ENCODE measurements at places on chromosomes 16 and 17.
A peak's percentile ranks its signal among the peaks of the same experiment; 100 is the strongest.

DNA sequence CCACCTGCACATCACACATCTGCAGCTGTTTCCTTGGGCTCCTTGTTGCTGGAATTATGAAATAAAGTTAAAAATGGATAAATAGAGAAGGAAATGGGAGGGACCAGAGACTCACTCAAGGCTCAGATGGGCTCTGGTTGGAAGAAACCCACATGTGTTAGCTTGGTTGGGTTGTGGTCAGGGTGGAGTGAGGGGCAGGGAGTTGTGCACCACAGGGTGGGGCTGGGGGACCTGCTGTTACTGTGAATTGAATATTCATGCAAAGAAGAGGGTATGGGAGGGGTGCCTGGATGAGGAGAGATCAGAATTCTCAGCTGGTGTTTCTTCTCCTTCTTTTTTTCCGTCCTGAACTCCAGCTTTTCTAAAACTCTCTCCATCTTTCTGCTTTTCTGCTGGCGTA, 320.7 kb downstream of the MAP2K4 start:
- DNase-seq = no peak

GRCh38 chr16:50861451-50861850, 119.6 kb downstream of the CYLD start:
- no peak for DNase-seq

- no peak for DNase-seq
Observed at GRCh38 chr17:27776882-27777624, 23.3 kb downstream of the NOS2 start.

DNA sequence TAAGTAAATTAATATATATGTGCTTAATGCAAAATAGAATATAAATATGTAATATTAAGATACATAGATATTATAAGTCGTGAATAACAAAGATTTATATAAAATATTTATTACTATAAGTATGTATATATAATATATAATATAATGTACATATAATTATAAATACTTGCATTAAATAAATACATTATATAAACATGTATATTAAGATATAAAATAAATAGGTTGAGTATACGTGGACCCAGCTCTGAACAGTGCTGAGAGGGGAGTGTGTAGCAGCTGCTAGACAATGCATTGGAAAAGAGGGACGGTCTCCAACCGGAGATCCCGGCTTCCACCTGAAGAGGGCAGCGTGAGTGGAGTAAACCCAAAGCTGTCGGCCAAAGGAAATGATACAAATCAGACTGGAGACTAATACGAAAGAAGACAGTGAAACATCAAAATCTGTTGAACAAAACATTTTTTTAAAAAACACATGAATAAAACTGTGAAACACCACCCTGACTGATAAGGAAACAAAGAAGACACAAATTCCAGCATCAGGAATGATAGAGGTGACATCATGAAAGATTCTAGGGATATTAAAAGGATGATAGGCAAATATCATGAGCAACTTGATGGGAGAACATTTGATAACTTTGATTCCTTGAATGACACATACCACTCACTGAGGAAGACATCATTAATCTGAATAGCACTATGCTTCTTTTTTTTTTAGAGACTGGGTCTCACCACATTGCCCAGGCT, 125.4 kb upstream of the CHMP6 start:
- DNase-seq = peak; percentile 47

DNA sequence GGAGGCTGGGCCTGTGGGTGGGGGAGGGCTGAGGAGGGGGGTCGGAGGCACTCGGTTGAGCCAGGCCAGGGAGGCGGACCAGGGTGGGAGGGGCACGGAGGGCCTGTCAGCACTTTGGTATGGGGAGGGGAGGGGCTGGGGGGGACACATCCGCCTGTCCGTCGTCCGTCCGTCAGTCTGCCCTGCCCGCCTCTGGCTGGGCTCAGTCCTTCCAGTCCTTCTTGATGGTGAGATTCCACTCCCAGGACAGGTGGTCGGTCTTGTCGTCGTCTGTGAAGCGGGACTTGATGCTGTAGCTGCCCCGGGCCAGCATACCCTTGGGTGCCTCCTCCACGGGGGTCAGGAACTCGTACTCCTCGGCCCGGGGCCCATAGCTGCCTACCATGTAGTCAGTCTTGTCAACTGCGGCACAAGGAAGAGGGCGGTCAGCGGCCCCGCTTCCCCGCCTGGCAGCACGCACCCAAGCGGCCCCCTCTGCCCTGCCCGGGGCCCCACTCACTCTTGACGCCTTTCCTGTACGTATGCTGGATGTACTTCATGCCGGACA, 2.4 kb downstream of the ARHGDIA start:
- peak; percentile 39 for DNase-seq

DNA sequence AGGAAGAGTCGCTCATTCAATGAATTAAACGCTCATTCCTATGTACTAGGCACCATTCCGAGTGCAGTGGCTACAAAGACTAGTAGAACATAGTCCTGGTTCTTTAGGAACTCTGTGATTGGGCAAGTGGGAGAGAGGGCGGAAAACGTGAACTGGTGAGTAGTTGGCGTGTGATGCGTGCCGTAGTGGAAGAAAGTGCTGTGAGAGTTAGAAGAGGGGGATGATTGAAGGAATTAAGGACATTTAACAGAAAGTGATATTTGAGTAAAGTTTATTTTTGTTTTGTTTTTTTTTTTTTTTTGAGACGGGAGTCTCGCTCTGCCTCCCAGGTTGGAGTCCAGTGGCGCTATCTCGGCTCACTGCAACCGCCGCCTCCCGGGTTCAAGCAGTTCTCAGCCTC, 7.9 kb upstream of the SLFN14 start:
- no peak for DNase-seq

DNA sequence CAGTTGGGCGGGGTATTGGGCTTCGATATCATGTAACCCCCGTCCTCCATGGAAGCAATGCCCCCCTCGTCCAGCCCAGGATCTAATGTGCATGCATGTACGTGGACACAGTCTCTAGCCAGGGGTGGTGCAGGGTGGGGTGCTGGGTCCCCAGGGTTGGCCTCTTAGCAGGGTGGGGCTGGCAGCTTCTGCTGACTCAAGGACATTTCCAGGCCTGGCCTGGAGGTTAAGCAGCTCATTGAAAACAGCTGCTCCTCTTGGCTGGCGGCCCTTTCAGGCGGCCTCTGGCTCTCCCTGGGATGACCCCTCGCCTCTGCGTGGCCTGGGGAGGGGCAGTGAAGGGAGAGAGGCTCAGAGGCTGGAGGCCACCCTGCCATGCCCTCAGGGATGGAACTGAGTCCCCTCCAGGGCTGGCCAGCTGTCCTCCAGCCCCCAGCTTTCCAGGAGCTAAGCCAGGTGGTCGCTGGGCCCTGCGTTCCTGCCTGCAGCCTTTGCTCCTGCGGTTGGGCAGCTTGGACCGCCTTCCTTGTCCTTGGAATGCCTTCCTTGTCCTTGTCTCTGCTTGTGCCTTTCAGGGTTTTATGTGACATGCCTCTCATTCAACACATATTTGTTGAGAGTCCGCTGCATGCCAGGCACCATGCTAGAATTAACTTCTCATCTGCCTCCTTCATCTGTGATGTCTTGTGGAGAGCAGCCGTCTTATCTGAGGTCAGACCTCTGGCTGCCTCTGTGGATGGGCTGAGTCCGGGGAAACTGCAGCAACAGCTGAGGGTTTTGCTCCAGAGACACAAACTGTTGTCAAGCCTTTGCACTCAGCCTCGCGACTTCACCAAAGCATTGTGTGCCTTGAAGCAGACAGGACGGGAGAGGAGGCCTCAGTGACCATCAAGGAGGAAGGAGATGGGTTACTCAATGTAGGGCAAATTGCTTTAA, 26.6 kb downstream of the MRC2 start:
- peak; percentile 72 for DNase-seq

GRCh38 chr17:45313996-45314740, 2.7 kb downstream of the MAP3K14 start:
- no peak for DNase-seq

DNA sequence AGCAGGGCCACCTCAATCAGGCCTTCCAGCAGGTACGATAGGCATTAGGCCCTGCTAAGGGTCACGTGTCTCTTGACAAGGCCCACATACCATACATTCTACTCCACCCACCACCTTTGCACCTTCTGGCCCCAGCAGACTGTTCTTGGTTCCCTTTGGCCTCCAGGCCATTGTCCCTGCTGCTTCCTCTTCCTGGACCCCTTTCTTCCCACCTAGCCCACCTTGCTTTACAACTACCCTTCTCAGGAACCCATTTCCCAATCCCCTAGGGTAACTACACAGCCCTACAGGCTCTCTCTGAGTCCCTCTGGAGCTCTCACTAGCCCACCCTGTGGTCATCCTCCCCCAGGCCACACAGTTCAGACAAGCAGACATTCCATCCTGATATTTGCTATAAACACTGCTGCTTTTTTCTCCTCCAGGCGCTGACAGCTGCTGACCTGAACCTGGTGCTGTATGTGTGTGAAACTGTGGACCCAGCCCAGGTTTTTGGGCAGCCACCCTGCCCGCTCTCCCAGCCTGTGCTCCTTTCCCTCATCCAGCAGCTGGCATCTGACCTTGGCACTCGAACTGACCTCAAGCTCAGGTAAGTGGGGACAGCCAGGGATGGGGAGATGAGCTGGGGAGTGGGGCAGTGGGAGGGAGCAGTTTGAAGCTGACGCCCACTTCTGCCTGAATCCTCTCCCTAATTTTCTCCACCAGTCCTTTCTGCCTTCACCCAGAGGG, 1.4 kb upstream of the NRN1L start:
- DNase-seq = no peak

DNA sequence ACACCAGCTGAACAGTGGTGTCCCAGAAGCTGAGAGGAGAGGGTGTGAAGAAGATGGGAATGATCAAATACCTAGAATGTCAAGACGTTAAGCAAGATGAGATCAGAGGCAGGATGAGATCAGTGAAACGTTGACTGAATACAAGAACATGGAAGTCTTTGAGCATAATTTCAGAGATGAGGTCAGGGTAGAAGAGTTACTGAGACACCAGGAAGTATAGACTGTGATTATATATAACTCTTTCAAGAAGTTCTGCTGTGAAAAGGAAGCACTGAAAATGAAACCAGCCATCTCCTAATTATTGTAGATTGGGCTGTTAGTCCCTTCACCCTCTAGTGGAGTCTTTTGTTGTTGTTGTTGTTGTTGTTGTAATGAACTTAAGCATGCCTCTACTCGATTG, 9.1 kb downstream of the SHCBP1 start:
- DNase-seq = no peak

DNA sequence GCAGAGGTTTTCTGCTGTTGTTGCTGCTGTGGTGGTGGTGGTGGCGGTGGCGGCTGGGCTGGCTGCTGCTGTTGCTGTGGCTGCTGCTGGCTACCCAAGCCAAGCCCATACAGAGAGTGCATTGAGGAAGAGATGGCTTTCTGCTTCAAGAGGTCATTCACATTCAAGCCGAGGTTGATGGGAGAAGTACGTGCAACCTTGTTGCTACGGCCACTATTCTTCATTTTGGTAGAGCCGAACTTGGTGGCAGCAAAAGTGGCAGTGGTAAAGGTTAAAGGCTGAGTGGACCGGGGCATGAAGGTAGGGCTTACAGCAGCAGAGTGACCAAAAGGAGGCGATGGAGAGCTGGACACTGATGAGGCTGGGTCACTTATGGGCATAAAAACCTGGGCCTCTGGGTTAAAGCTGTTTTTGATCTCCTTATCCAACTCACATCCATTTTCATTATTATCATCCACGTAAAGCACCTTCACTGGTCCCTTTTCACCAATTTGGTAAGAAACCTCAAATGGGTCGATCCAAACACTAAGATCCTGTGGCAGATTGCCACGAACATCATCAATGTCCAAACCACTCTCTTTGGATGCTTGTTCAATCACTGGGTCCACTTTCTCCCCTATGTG, 2.8 kb downstream of the TOB1 start:
- no peak for DNase-seq

DNA sequence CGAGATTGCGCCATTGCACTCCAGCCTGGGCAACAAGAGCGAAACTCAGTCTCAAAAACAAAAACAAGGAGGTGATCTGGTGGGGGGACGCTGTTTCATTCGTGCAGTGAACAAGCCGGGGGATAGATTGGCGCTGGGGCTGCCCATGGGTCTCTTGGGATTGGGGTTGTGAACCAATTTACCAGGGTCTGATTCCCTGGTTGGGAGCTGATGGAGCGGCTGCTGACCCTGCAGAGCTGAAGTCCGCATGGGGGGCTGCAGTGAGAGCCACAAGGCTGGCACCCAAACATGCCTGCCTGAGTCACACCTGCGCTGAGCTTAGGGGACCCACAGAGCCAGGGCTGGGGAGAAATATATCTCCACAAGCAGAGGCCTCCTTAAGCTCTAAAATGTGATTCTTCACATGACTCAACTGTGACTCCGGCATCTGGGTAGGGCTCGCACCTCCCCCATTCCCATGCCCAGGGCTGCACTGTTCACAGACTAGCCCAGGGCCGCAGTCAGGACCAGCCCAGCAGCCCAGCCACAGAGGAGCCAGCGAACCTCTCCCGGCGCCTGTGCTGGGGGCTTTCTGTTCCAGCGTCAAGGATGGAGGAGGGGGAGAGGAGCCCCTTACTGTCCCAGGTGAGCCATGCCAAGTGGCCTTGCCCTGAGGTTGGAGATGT, 5.0 kb downstream of the TSPAN10 start:
- peak; percentile 30 for DNase-seq

DNA sequence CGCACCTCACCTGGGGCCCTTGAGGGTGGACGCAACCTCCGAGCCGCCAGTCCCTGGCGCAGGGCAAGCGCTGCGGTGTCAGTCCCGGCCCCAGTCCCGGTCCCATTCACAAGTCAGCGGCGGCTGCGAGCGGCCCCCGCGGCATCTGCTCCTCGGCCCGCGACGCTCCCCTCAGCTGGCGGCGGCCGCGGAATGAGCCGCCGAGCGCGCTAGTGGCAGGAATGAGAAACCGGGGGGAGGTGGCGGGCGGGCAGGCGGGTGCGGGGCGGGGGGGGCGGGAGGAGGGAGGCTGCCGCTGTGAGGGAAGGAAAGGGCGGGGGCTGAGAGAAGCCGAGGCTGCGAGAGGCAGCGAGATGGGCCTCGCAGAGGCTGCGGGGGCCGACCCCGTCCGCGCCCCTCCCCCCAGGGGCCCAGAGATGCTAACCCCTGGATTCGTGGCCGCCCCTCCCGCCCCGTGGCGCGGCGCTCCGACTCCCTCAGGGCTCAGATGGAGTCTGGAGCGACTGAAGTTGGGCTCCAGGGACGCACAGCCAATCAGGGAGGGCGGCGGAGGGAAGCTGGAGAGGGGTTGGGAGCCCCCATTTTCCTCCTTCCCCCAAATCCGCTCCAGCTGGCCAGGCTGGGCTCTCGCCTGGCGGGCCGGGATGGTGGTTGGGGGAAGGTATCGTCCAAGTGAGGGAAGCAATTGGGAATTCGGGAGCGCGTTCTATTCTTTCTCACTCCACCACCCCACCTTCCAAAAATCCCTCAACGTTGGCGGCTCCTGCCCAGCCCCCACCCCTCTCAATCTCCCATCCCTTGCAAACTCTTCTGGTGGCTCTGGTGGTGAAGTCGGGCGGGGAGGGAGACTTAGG, at the start of gene CDH11:
CDH11 (minus strand) TSS at position 194 of the 854 bp plus-strand sequence. CDS start 117,194 bp downstream, outside the sequence.
- peak; percentile 69 for DNase-seq

- DNase-seq = no peak
Observed at GRCh38 chr16:77662246-77662645, 60.1 kb upstream of the NUDT7 start.

- DNase-seq = no peak
Observed at GRCh38 chr17:71378741-71379140, 742.1 kb upstream of the SOX9 start.

- no peak for DNase-seq
Observed at GRCh38 chr17:57210972-57211411, 45.3 kb upstream of the MSI2 start.

GRCh38 chr16:48082516-48082915, 73.3 kb downstream of the ABCC12 start:
- DNase-seq = peak; percentile 91

Data from stromal cell of bone marrow (primary cell).